ENCODE measurements at places on chromosomes 6 and 20. TPM values are rescaled to one million over a fixed set of nuclear protein-coding genes. Genes with fewer than 3 reads are reported as not detected.

HLA-DQA2 gene
- polyA plus RNA-seq = not detected

GSTA3 gene
- 0.70 TPM for polyA plus RNA-seq

DNA sequence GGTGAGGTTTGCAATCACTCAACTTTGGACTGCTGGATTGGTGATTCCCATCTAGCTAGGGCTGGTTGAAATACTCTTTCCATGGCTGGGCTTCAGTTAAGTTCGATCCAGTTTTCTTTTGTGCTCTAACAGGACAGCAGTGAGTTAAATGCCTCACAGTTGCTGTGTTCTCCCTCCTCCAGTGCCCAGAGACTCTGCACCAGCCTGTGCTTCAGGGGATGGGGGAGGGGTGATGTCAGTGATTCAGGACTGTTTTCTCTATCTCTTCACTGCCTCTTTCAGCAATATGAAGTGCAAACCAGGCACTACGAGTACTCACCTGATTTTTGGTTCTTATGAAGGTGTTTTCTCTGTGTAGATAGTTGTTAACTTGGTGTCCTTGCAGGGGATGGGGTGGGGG lies 88.2 kb upstream of the FAM83B start:
- no peak for DNase-seq

GRCh38 chr6:111423960-111424846 lies 58.8 kb downstream of the REV3L start:
- DNase-seq = no peak

GRCh38 chr20:62633598-62634329 lies 8.5 kb upstream of the SLCO4A1 start:
- no peak for DNase-seq

DNA sequence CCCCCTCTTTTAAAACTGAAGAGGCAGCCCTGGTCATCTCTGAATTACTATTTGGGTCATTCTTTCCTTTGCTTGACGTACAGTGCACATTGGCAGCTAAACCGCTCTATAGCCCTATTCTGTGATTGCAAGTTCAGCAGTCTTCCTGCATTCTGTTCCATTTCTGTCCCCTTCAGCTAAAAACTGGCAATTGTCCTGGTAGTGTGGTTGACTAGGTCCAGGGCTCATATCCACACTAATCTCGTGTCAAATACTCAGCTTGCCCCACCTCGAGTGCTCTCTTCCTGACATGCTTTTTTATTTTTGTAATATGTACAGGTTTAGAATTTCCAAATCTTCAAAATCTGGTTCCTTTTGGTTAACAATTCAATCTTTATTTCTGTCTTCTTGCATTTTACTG lies 282.1 kb downstream of the THBS2 start:
- DNase-seq = no peak

DNA sequence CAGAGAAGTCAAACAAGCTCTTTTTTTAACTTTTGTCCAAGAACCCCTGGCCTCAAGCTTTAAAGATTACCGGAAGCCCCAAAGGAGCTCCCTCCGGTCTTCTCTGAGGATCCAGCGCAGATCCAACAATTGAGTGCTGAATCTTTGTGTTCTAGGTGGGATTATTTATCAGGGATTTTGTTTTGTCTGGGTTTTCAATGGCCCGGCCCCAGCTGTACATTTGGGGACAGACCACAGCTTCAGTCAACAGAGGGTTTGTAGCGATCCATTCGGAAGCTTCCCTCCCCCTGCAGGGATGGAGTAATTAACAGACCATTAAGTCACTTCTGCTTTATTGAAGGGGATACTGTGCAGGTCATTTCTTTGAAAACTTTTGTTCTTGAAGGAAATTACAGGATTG lies 7.8 kb downstream of the OLIG3 start:
- no peak for DNase-seq

PTCRA gene
- not detected for polyA plus RNA-seq

CCN6 gene
- 0.41 TPM for polyA plus RNA-seq

IRAK1BP1 gene
- polyA plus RNA-seq = 14.6 TPM

WFDC12 gene
- not detected for polyA plus RNA-seq

GRCh38 chr6:85620308-85620707 lies 22.4 kb downstream of the SYNCRIP start:
- DNase-seq = no peak

Measured in left renal pelvis (tissue), 4 donors.